ENCODE measurements at places on chromosomes 11 and 22.

DNA sequence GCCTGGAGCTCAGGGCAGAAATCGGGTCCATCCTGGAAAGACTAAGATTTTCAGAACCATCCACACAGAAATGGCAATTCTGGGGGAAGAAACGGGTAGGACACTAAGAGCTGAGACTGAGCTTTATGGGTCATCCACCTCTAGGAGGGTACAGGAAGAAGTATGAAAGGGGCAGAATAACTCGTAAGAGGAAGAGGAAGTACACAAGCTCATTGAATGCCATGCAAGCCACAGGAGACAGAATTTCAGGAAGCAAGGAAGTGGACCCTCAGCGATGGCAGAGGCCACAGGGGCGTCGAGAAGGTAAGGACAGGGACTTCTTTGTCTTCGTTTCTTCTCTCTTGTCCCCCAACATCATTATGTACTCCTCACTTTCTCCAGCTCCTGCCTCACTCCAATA is 169.6 kb downstream of the MAML2 start:
- no peak for DNase-seq

GRCh38 chr11:129825380-129825779 is 9.7 kb downstream of the TMEM45B start:
- DNase-seq, result no peak

DNA sequence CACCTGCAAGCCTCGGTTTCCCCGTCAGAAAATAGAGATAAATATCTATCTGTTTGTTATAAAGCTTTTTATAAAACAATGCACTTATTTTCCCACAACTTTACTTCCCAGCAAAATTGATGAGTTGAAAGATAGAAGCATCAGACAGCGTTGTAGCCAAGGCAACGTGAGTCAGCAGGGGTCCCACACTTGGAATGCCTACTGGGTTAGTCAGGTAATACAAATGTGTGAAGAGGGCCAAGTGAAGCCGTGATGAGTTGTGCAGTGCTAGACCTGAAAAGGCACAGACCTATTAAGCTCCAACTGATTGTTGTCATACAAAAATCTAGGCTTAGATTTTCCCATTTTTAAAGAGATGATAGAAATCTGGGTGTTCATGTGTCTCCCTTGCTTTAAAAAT is 118.7 kb downstream of the PGR start:
- no peak for DNase-seq

DNA sequence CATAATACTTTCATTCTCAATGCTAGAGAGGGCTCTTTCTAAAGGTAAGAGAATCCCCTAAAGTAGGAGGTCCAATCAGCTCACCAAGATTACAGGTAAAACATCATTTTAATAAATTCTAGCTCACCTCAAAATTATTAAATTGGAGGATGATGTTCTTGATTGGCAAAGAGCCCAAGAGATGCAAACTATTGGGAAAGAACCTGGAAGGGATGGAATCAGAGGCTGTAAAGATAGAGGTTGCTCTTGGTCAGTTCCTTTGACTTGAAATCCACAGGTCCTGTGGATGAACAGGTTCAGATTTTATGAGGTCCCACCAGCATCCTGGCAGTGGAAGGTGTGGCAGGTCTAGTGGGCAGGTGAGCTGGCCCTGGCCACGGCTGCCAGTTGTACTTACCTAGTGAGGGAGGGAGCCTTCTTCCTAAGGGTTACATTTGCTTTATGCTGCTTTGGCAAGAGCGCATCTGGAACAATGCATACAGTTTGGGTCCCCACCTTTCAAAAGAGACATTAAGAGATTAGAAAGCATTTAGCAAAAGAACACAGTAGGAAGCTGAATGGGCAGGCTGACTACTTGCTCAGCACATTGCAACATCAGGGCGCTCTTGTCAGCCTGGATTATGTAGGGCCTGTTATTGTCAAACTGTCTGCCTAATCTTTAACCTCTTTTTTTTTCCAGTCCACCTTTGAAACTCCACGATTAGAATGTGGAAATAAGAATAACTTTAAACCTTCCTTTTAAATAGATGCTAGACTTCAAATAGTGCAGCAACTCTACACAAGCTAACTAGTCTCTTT is 97.0 kb downstream of the RDX start:
- DNase-seq, result no peak

- no peak for DNase-seq
Observed at GRCh38 chr11:65308281-65308891, 6.3 kb upstream of the CDC42EP2 start.

DNA sequence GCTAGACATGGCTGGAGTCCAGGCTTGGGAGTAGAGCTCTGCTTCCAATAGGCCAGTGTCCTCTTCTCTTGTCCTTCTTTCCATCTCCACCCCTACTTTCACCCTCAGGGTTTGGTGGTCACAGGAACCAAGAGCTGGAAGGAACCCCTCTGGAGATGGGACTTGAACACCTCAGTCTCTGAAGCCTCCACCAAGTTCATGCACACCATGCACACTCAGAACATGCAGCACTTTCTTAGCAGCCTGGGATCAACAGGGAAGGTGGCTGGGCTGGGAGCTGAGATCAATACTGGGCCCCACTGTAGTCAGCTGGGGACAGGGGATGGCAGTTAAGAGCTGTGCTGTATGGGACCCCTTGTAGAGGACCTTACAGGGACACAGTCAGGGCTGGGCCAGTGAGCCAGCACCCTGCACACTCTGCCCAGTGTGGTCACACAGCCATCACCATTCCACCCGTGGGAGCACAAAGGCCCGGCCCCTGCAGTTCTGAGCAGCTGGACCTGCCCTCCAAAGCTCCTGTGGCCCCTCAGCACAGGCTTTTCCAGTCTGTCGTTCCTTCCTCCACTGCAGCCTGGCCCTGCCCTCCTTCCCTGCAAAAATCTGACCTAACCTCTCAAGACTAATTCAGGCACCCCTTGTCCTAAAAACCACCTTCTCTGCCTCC is 47.7 kb downstream of the GAB4 start:
- DNase-seq, result no peak

GRCh38 chr11:94272738-94273313 is 31.6 kb upstream of the IZUMO1R start:
- DNase-seq, result no peak

DNA sequence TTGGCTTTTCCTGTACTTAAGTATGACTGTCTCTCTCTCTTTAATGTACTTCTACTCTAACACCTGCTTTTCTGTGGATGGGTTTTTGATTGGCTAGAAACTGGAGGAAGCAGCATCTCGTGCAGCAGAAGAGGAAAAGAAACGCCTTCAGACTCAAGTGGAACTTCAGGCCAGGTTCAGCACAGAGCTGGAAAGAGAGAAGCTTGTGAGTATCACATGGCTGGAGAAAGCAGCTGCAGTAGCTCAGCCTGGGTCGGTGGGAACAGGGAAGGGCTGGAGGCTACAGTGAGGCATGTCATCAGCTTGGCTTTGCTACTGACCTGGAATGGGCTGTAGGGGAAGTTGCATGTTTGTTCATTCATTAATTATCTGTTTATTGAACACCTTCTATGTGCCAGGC is 74.2 kb downstream of the SWAP70 start:
- DNase-seq, result no peak

GRCh38 chr11:112837162-112837826 is 123.9 kb upstream of the NCAM1 start:
- no peak for DNase-seq

- DNase-seq, result no peak
Observed at GRCh38 chr22:36599771-36600170, 70.8 kb upstream of the EIF3D start.

DNA sequence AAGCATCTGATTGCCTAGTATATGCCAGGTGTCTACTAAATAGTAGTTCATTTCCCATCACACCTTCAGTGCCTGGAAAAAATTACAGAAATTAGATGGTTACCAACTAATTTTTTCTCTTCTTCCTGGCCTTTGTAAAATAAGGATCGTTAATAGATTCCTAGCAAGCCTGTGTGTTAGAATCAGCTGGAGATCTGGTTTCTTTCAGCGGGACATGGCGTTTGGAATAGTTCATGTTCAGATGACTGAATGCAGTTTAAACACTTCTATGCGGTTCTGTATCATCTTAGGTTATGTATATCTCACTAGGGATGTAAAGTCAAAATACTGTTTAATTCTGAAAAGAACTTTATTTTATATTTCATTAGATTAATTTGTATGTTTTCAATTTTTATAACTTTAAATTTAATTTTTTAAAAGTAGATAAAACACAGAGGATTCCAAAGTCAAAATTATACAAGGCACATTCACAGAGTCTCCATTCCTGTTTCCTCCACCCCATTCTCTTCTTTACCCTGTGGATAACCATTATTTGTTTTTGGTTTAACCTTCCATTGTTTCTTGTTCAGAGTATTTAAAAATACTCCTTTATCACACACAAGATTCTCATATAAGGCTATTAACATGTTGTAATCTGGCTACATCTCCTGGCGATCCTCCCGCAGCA is 132.8 kb downstream of the ATXN10 start:
- DNase-seq, result no peak

- DNase-seq, result no peak
Observed at GRCh38 chr11:127013550-127013949, 13.0 kb upstream of the KIRREL3 start.

DNA sequence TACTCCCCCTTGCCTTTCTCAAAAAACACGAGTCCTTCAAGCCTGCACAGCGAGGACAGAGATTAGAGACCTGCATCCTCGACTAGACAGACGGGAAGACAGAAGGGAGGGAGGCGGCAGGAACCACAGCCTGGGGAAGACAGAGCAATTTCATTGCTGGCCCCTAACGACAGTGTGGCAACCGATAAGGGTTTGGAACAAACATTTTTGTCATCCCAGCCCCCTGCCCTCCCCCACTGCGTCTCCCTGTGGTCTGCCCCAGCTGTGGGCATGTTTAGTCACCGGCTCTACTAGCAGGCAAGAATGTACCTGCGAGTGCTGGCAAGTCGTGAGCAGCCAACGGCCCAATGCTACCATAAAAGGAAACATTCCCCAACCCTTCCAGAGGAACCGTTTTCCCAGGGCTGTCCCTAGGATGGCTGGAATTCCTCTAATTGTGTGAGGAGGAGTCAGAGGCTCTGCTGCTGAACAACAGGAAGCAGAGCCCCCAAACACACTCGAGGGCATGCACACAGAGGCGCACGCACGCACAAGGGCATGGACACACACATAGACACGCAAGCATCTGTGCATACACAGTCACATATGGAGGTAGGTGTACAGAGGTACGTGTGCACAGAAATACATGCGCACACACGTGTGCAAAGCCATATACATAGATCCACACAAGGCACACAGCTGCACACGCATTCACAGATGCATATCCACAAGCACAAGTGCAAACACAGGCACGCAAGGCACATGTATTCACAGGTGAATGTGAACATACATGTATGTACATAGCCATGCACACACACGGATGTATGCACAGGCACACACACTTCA is 58.3 kb downstream of the MYH9 start:
- DNase-seq, result peak; percentile 86

DNA sequence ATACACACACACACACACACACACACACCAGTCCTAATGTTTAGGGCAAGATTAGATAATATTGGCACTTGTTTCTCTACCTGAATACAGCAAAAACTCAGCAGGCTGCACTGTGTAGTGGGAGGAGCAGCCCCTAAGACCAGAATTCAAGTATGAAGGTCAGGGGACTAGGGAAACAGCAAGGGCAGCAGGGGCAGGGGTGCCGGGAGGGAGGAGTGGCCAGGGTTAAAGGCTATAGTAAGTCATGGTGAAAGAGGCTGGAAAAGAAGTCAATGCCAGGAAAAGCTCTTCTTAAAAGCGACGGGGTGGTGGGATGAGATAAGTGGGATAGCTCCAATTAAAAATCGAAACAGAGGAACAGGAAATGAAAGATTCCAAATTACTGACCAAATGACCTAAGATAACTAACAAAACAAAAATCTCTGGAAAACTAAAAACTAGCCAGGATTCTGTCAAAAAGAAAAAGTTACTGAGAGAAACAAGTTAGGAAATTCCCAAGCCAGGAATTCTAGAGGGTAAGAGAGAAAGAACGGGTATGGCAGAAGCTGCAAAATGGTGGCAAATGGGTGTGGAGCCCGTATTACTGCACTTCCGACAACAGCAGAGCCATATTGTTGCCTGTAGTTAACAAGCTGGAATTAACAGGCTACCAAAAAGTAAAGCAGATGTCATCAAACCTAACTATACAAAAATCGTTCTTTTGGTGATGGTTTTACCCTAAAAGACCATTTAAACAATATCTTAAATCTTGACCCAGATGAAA is 1.3 kb downstream of the ASCL3 start:
- no peak for DNase-seq

DNA sequence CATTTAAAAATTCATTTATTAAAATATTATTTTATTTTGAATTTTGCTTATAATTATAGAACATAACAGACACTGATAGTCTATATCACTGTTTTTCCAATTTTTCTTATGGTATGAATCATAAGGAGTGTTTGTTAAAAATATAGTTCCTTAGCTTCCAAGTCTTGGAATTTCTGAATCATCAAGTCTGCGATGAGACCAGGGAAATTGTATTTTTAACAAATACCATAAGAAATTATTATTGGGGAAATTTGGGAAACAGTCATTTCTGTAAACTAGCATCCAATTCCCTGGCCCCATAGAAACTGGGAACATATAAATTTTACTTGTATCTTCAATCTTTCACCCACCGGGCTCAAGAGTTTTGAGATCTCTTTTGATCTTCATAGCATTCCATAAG is 38.0 kb upstream of the PICALM start:
- no peak for DNase-seq

GRCh38 chr11:18776324-18776723 is 15.3 kb downstream of the PTPN5 start:
- no peak for DNase-seq

GRCh38 chr11:69837791-69838190 is 18.6 kb upstream of the FGF3 start:
- DNase-seq, result no peak

GRCh38 chr11:132312701-132313111 is 942.3 kb downstream of the NTM start:
- DNase-seq, result no peak

GRCh38 chr22:38098410-38099249 is 11.9 kb downstream of the BAIAP2L2 start:
- DNase-seq, result no peak

DNA sequence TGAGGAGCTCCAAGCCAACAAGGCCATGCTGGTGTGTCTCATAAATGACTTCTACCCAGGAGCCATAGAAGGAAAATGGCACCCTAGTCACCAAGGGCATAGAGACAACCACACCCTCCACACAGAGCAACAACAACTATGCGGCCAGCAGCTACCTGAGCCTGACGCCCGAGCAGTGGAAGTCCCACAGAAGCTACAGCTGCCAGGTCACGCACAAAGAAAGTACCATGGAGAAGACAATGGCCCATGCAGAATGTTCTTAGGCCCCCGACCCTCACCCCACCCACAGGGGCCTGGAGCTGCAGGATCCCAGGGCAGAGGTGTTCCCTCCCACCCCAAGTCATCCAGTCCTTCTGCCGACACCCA is 28.0 kb downstream of the IGLL5 start:
- no peak for DNase-seq

DNA sequence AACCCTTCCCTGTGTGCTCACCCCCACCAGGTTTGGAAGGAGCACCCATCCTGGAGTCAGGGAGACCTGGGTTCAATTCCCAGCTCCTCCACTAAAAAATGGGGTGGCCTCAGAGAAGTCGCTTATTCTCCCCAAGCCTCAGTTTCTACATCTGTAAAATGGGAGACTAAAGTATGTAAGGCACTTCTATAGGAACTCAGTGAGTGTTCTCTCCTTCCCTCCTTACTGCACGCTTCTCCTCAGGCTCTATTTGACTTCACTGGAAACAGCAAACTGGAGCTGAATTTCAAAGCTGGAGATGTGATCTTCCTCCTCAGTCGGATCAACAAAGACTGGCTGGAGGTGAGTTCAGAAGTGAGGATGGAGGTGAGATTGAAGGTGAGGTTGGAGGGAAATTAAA is 11.3 kb downstream of the NCF4 start:
- DNase-seq, result no peak

Measured in stimulated activated CD8-positive, alpha-beta memory T cell treated with anti-CD3 and anti-CD28 coated beads, Interleukin-15, amount 100 ng/mL, for 48 hours (primary cell).